ENCODE measurements at places on chromosomes 1 and 21.

DNA sequence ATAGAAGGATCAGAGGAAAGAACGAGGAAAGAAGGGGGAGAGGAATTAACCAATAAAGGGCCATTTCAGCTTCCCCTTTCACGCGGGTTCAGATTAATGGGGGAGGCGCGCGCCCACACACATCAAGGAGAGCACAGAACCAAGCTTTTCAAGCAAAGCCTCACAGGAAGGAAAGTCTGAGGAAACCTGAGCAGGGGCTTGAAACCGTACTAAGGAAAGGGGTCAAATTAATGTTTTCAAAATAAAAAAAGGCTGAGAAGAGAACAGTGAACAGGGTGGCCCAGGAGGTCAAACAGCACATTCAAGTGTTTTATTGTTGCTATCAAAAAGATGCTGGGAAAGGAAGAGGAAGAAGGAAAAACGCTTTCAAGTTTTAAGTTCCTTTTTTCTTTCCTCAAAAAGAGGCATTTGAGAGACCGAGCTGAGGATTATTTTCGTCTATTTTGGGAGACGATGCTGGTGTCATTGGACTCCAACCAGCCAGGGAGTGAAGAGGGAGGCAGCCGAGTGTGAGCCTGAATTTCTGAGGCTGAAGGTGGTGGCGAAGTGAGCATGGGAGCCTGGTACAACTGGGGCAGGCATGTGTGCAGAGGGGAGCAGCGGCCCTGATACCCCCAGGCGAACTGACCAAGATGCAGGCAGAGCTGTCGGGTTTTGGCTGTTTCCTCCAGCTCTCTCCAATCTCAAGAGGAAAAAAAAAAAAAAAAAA lies 88.4 kb downstream of the PROX1 start:
- DNase-seq = no peak

DNA sequence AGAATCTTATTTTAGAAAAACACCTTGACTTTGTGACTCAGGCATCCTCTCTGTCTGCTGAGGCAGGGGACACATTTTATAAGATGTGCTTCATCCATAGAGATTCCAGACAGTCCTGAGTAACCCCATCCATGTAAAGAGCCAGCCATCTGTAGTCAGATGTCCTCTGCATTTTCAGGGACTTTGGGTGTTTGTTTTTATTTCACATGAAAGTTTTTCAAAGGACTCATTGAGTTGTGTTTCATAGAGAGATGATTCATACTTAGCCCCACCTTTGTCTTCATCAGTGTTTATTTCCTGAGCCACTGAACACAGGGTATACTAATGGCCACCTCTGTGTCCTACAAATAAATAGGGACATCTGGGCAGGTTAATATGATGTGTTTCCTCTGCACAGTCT lies 280.4 kb downstream of the CACNA1E start:
- DNase-seq = no peak

- DNase-seq = no peak
These were observed 2.0 kb downstream of the QSOX1 start for GRCh38 chr1:180156631-180157091.

- peak; percentile 20 for DNase-seq
These were observed 28.3 kb upstream of the PPM1J start for GRCh38 chr1:112743174-112744008.

GRCh38 chr1:94250341-94250740 lies 13.0 kb upstream of the ARHGAP29 start:
- DNase-seq = no peak

GRCh38 chr21:14862794-14863720 lies 201.7 kb downstream of the NRIP1 start:
- no peak for DNase-seq

Data from kidney (tissue), 22 donors.